Ascending aorta (tissue), 2 donors: ENCODE measurements at places on chromosomes 1 and 21.

DNA sequence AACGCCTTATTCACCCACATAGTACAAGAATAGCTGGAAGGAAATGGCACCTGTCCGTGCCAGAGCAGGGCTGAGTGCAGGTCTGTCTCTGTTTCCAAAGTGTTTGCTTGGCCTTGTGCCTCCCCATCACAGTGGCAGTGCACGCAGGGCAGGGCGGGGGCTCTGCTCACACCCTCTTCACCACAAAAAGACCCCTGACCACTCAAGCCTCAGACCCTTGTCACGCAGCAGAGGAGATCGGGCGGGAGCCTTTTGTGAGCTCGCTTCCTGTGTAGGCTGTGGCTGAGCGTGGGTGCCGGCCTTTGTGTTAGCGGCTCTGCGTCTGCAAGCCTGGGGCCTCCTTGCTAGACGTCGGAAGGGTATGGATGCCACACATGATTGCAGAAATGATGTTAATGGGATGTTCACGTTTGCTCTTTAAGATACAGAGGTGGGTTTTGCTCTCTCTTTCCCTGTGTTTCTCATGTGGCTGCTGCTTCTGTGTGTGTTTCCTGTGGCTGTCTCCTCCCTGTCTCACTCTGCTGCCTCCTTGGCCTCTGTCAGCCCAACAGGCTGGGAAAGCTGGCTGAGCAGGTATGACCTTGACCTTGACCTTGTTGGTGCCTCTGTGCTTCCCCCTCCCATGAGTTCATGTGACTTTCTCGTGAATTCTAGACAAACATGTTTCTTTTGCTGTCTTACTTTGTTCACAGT is 45.4 kb downstream of the S100B start:
- DNase-seq = no peak

DNA sequence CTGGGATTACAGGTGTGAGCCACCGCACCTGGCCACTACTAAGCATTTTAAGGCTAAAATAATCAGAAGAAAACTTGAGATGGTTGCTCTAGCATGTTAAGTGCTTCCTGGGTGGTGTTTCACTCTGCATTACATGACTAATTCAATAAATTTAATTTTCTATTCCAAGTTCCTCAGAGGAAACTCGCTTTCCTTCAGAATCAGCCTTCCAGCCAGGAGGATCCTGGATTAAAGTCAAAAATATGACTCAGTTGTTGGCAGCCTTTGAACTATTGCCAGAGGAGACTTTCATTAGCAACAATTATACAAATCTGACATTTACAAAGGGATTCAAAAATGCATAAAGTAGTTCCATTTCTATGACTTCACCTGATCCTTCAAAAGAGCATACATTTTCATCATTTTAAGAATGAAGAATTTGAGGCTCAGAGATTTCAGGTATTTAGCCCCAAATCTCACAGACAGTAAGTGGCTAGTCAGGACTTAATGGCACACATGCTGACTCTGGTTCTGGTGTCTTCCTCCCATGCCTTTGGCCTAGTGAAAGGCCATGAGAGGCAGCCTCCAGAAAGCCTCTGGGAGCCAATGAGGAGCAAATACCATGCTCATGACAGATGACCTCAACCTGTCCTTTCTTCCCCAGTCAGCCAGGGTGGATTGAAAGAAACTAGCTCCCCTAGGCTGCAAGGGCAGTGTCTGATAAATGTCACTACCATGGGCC is 115.7 kb downstream of the MAP3K21 start:
- DNase-seq = no peak

DNA sequence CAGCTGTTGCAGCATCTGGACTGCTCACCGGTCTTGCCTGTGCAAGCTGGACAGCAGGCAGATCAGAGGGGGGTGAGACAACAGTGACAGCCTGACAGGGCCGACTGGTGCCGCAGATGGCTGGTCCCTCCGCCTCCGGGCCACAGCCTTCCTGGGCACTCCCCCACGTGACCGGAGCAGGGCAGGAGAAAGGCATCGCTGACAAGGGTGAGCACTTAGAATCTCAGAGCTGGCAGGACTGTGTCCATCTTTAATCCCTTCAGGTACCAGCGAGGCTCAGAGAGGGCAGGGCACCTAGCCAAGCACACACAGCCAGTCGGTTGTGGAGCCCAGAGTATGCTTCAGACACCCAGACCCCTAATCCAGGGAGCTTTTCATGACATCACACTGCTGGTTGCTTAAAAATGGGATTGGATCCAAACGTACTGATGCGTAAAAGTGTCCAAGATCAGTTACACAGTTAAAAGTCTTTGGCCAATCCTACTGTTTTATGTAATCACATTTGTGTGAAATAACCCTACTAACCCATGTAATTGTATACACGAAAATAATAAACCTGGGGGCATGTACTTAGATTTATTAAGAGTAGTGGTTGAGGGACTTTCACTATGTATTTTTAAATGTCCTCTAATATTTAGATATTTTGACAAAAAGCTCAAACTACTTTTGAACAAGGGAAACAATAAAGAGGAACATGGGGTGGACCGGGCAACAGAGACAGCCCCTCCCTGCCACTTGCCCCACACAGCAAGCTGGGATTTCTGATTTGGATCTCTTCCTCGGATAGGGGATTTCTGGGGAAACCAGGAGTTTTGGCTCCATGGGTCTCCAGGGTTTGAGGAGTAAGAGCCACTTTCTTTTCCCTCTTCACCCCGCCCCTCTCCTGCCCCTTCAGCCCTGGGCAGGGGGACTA is 758 bp upstream of the CNTN2 start:
- DNase-seq = no peak

DNA sequence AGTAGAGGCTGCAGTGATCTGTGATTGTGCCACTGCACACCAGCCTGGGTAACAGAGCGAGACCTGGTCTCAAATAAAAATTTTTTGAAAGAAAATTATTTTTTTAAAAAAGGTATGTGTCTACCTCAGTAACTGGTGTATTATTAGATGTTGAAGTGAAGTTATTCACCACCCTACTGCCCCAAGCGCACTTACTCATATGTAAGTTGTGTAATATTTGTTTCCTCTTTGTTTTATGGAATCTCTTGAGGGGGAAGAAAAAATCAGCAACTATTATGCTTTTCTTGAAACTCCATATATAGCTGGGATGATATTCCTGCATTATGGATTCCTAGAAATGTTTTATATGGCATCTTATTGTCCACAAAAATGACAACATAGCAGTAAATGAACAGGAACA is 21.3 kb downstream of the RBM15 start:
- no peak for DNase-seq

DNA sequence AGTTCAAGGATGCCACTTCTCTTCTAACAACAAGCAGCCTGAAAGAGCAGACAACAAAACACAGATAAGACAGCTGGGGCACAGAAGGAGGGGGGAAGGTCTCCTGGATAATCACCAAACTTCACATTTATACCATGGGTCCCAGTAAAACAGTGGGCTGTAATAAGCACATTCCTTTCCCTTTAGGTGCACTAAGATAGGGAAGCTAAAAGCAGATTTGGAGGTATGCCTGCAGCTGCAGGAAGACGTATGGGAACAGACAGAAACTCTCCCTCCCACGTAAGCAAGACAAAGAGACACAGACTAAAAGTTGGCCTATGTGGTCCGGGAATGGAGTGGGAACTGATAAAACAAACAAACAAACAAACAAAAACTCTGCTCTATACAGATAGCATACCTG is 612.1 kb downstream of the MRPL39 start:
- DNase-seq = no peak

DNA sequence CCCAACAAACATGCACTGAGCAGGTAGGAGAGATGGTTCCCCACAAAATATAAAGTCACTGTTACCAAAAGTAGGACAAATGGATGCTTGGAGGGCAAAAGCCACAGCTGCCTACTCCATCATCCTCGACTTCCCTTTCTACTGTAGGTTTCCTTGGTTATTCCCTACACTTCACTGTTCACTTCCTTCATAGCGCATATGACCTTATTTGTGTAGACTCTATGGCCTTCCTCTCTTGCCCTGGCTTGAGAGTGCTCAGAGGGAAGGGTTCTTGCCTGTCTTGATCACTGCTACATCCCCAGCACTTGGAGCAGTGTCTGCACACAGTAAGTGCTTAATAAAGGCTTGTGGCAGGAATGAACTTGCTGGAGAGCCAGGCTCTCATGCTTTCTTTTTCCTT is 14.6 kb upstream of the TRNP1 start:
- no peak for DNase-seq

- no peak for DNase-seq
Observed at GRCh38 chr21:40517646-40518045, 329.3 kb downstream of the DSCAM start.

DNA sequence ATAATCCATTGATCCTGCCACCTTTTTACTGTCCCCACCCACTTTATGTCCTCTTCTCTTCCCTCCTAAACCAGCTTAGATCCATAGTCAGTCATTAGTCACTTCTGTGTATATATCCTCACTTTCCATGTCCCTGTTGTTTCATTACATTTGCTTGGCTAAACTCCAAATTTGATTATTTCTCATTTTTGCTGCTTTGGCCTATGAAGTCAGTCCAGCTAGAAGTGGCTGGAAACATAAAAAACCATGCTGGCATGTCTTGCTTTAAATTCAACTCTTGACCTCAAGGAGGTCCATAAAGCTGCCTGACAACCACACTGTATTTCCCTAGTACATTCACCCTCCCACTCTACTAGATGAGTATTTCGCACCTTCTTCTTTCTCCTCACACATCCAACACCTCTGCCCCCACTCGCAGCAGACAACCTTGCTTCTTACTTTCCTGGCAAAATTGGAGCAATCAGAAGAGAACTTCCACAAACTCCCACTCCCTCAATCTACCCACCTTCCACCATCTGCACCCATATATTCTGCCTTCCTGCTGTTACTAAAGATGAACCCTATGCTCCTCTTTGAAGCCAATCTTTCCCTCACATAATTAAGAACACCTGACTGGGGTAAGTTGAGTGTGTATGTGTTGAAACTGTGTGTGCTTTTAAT is 72.1 kb downstream of the ZNF648 start:
- no peak for DNase-seq

- DNase-seq = peak; percentile 8
Observed at GRCh38 chr21:45309069-45309986, 21.6 kb upstream of the POFUT2 start.

DNA sequence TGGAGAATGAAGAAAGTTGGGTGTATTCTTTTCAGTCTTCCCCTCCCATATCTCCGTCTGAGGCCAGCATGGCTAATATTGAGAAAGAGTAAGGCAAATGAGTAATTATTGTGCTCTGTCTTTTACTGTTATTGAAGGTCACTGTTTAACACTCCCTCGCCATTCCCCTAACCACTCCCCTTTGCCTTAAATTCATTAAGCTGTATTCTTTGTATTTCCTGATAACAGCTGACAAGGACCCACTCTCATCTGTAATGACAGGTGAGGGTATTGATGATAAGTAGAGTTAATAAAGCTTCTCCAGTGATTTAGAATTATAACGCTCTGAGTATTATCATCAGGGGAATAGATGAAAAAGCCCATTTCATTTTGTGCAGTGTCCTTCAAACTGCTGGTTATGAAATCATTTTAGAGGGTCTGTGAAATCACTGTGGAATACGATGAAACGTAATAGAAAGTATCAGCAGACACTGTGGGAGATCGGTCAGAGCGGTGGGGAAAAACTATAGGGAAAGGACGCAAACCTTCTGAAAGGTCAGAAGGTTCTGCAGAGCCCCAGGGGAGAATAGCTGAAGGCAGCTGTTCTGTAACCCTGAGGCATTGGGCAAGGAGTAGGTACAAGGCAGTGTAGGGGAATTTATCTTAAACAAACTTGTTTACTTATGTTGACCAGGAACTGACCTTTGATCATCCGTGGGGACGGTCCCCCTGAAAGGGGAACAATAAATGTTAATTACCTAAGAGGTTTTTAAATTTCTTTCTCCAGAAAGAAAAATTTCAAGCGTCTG is 46.3 kb upstream of the CACYBP start:
- DNase-seq = no peak

DNA sequence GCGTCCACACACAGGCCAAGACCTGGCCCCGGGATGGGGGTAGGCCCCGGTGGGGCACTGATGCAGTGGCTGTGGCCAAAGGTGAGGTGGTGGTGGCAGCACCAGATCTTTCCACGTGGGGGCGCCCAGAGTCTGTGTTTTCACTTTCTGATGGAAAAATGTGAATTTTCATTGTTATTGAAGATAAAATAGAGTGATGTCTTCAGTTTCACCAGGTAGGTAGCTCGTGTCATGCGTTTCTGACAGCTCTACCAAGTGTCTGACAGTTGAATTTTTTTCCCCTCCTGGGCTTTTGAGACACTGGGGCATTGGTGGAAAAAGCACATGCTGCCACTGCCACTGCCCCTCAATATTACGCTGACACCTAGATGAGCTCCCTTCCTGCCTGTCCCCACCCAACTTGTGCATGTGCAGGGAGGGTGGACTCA is 40.0 kb upstream of the MAGOH start:
- DNase-seq = no peak

GRCh38 chr1:18373882-18374493 is 106.7 kb upstream of the KLHDC7A start:
- no peak for DNase-seq

DNA sequence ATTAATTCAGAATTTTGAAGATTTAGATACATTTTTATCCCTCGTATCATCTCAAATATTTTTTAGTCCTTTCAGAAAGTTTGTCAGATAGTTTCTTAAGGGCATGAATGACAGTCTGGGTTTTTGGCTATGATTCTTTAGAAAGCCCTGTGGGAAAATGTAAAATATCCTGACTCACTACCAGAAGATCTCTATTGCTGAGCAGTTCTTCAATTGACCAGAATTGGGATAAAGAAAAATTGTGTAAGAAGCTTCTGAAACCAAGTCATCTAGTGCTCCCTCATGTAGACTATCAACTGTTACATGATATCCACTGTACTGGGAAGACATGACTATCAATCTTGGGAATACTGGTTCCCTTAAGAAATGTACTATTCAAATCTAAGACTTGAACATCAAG is 608.3 kb upstream of the CHRM3 start:
- DNase-seq = no peak

GRCh38 chr1:180424848-180425457 is 77.4 kb downstream of the ACBD6 start:
- no peak for DNase-seq
